ENCODE measurements at places on chromosomes 5 and 9. TPM values are rescaled to one million over a fixed set of nuclear protein-coding genes. Genes with fewer than 3 reads are reported as not detected.

The HK3 gene
- not detected for polyA plus RNA-seq

- H3K4me3 ChIP-seq: no peak overlapping the region
- H3K4me1 ChIP-seq: peaks cover under 1% of the 10 kb centered on the region
- DNase-seq: no peak
- no peak overlapping the region for H3K27ac ChIP-seq
- no peaks in the 10 kb centered on the region for H3K36me3 ChIP-seq
- no peaks in the 10 kb centered on the region for H3K27me3 ChIP-seq
These were observed 8.2 kb downstream of the CERCAM start for GRCh38 chr9:128428644-128429512.

GRCh38 chr5:582936-583635 lies 29.1 kb upstream of the CEP72 start:
- H3K27ac ChIP-seq: no peak overlapping the region
- no peaks in the 10 kb centered on the region for H3K4me1 ChIP-seq
- DNase-seq: no peak
- no peak overlapping the region for H3K4me3 ChIP-seq
- peaks cover 21% of the 10 kb centered on the region for H3K27me3 ChIP-seq
- no peaks in the 10 kb centered on the region for H3K36me3 ChIP-seq

The LCN12 gene
- polyA plus RNA-seq: not detected

GRCh38 chr9:95506678-95507463 lies 9.9 kb downstream of the PTCH1 start:
- DNase-seq: no peak
- H3K4me1 ChIP-seq: peaks cover 14% of the 10 kb centered on the region
- no peaks in the 10 kb centered on the region for H3K36me3 ChIP-seq
- no peaks in the 10 kb centered on the region for H3K27me3 ChIP-seq
- peak overlapping the region; percentile 83 for H3K27ac ChIP-seq
- peak overlapping the region; percentile 73 for H3K4me3 ChIP-seq
